Activated CD4-positive, alpha-beta T cell treated with anti-CD3 and anti-CD28 coated beads for 36 hours (primary cell): ENCODE measurements at places on chromosomes 3 and 15.

- DNase-seq = no peak
Measured at GRCh38 chr3:157753787-157754136, 250.5 kb upstream of the VEPH1 start.

DNA sequence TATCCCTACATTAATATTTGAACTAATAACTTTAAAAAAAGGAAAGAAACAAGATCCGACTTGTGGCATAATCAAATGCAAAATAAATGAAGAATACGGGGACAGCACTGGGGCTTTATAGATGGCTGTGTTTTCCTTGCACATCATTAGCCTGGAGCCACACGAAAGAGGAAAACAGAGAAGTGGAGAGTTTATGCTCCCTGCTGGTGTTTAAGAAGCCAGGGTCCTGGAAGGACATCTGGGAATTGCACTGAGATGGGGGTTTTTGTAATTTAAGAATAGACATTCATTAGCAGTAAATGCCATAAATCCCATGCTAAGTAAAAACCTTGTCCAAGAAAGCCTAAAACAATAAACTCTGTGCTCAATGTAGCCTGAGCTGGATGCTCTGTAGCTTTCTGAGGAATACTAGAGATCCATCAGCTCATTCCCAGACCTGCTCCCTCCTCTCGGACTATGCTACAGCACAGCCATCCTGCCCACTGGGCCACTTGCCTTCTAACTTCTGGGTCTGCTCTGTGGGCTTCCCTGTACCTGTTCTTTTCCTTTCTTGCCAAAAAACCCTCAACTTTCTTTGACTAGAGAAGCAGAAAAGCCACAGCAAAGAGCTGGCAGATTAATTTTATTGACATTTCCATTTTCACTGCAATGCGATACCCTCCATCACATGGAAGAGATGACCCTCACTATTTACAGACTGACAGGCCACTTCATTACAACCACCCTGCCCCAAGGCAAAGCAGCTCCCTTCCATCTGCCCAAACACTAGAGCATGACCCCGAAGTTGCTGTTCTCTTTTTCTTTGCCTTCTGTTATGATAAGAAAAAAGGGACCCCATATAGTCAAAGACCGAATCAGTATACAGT lies 62.3 kb downstream of the MEIS2 start:
- no peak for DNase-seq

DNA sequence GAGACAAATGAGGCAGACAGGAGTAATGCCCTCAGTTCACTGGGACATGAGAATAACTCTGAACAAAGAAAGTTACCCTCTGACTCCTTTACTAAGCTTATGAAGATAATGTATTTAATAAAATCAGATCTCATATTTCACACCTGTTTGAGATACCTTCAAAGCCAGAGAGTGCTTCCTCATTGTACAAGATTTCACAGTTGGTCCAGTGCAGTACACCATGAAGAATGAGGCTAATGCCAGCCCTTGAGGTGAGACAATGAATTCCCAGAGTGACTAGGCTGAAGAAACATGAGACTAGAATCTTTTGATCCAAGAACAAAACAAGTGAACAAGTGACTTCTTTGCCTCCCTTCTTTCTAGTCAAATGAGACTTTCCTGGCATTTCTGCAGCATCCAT lies 1133.8 kb downstream of the TUSC7 start:
- no peak for DNase-seq

DNA sequence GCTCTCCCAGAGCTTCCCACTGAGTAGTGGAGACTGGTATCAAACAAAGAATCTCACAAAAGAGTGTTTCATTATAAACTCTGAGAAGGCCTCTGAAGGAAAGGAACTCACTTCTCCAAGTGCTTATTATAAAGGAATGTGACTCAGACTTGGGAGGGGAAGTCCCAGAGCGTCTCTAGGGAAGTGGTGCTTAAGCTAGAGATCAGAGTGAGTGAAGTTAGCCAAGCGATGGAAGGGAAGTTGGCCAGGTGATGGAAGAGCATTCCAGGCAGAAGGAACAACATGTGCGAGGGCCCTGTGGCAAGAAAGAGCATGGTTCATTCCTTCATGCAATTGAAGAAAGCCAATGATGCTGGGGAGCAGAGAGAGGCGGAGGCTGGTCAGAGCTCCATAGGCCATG lies 2.3 kb downstream of the XYLB start:
- peak; percentile 9 for DNase-seq

DNA sequence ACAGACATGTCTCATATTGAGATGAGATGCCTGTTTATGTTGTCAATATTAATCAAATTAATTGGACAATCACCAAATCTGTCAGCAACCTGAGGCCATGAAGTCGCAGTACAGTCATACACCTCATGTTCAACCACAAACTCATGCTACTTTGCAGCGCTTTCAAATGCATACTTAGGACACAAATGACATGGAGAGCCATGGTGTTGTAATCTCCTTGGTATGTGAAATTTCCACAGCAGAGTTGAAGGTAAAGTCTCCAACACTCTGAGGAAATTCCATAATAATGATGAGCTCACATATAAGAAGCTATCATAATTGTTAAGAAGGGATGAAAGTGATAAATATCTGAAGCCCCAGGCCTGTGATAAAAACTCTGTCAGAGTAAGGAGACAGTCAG lies 873.9 kb downstream of the MCTP2 start:
- no peak for DNase-seq

GRCh38 chr3:159080821-159081220 lies 279.0 kb downstream of the MFSD1 start:
- DNase-seq = no peak

- DNase-seq = no peak
Measured at GRCh38 chr3:69665026-69665737, 74.1 kb upstream of the MITF start.

GRCh38 chr3:9250236-9250635 lies 790 bp upstream of the SRGAP3 start:
- DNase-seq = no peak

DNA sequence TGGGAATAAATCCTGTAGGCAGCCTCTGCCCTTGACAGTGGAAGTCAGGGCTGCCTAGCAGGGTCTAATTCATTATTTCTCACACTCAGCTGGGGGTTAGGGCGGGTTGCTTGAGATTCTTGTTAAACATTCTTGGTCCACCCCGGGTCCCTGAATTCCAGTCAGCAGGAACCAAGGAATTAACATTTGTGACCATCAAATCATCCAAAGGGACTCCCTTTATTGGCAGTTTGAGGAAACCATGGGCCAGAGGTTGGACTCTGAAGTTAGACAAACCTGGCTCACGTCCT lies 122.8 kb downstream of the EEFSEC start:
- DNase-seq = no peak

- no peak for DNase-seq
Measured at GRCh38 chr3:131806736-131807135, 228.1 kb downstream of the CPNE4 start.

DNA sequence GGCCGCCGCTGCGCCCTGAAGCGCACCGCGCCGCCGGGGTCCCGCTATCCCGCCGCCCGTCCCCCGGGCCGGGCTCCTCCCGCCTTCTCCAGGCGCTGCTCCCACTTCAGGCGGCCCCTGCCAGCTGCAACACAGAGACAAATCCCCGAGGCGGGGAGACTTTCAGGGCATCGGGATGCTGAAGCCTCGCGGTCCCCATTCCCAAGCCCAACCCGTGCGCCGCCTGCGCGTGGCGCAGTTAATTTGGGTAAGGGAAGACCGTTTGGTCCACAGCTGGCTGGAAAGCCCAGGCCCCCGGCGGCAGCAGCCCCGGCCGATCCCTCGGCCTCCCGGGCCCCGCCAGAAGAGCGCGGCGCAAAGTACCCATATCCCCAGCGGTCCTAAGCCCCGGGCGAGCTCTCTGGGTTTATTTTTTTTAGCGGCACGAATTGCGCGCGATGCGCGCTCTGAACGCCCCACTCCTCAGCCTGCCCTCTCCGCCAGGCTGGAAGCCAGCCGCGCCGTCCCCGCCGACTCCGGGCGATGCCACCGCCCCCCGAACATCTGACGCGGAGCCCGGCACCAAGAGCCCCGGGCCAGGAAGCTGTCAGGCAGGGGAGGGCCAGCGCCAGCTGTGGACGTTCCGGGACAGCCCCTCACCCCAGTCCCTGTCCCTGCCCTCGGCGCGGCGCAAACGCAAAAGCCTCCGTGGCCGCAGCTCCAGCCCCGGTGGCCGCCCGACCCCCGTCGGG lies 517 bp downstream of the FBN1 start:
- peak; percentile 29 for DNase-seq
